ENCODE measurements at places on chromosomes 2 and 18.

DNA sequence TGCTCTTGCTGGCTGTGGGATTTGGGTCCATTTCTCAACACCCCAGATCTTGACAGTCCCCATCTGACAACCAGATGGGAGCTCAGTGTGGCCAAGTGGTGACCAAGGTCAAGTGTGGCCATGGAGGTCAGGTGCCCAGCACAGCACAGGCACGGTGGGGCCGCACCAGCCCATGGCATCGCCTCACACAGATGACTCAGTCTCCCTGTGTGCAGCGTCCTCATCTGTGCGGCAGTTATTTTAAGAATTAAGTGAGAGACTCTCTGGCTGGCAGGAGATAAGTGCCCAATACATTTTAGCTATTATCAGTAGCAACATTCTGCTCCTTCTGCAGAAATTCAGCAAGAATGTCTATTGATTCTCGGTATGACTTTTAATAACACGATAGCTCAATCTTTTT is 167.2 kb downstream of the DDX1 start:
- no peak for DNase-seq

- no peak for DNase-seq
These were observed 72.1 kb upstream of the PARD3B start for GRCh38 chr2:204473224-204473623.

- DNase-seq = no peak
These were observed 22.2 kb upstream of the TTN start for GRCh38 chr2:178829299-178829960.

- DNase-seq = peak; percentile 37
These were observed at the start of gene COBLL1 for GRCh38 chr2:164841719-164842623. TSS of gene COBLL1 (minus strand) at chr2:164841823. CDS start at chr2:164841196, 627 bp downstream.

- DNase-seq = peak; percentile 8
These were observed 1224.7 kb upstream of the CELF4 start for GRCh38 chr18:38790303-38790702.

GRCh38 chr2:195898505-195899191 is 170.0 kb downstream of the DNAH7 start:
- DNase-seq = no peak

DNA sequence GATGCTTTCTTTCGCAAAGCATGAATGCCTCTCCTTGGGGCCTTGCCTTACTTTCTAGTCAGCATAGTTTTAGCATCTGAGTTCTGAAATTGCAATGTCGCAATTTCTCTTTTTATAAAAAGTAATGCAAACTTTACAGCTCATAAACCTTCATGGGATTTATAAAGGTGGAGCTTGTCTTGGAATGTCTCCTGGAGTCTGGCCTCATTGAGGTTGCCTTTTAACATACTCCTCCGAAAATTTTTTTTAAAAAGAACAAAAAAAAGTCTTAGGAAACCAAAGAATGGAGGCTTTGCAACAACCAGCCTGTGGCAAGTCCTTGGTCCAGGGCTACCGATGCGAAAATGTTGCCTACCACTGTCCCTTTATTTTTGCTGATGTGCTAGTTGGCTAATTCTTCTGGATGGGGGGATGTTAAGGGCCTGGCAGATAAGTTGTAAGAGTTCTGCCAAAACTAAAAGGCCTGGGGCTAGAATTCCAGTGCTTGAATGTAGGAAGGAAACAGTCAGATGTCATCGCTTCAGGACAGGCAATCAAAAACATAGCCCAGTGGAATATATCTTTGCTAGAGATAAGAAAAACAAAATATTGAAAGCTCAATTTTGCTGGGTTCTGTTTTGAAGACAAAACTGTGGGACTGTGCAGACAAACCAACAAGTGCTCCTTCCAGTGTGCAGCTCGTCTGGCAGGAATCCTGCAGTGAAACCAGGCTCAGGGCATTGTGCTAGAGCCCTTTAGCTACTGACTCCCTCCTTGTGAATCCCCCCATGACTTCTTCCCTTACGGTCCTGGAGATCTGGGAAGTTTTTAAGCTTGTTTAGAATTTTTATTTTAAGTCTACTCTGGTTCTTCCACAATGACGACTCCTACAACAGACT is 213.0 kb downstream of the PIEZO2 start:
- DNase-seq = no peak

GRCh38 chr2:60899230-60899891 is 18.0 kb downstream of the REL start:
- peak; percentile 82 for DNase-seq

Data from activated CD8-positive, alpha-beta T cell treated with anti-CD3 and anti-CD28 coated beads for 36 hours (primary cell).